ENCODE measurements at places on chromosomes 12 and 14.

DNA sequence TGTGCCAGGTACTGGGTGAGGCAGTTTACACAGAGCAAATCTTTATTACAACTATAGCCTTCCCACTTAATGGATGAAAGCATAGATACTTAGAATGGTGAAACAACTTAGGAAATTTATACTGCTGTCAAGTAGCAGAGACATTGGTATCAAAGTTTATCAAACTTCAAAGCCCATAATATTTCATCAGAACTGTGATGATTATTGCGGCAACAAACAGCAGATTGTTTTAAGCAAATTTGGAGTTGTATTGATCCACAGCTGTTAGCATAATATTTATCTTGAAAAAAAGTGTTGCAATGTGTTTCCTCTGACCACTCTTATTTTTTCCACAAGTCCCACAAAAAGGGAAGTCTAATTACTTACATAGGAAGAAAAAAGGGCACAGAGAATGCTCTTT is 2.0 kb upstream of the SLCO1B3 start:
- no peak for DNase-seq

- DNase-seq: no peak
Measured at GRCh38 chr12:95191060-95191696, 26.1 kb downstream of the FGD6 start.

GRCh38 chr12:118033902-118034301 is 17.4 kb downstream of the RFC5 start:
- no peak for DNase-seq

- DNase-seq: no peak
Measured at GRCh38 chr14:58108717-58109116, 43.3 kb downstream of the ARMH4 start.

DNA sequence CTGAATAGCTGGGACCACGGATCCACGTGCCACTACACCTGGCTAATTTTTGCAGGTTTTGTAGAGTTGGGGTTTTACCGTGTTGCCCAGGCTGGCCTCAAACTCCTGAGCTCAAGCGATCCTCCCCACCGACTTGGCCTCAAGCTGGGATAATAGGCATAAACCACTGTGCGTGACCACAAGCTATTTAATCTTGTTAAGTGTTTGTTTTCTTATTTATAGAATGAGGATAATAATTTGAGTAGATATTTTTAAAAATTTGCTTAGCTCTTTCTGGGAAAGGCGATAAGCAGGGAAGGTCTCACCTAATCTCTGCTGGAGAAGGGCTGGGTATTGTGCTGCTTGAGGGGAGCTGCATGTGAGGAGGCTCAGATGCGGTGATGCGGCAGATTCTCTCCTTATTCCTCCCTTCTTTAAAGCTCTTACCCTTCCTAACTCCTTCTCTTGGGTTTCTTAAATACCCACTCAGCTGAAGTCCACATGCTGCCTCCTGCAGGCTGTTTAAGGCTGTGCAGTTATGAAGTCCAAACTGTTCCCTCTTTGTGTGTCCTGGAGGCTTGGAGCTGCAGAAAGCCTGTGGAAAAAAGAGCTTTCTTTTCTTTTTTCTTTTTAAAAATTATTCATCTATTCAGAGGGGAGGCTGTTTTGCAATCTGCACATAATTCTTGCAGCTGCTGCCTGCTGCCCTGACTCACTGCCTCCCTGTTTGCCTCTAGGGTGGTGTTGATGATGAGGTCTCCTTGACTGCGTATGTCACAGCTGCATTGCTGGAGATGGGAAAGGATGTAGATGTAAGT is 37.9 kb downstream of the A2ML1 start:
- peak; percentile 3 for DNase-seq

- no peak for DNase-seq
Measured at GRCh38 chr12:46699986-46700385, 125.8 kb downstream of the SLC38A4 start.

Data from activated CD8-positive, alpha-beta memory T cell treated with anti-CD3 and anti-CD28 coated beads for 1 hour (primary cell).